ENCODE measurements at places on chromosomes 1 and 21.

DNA sequence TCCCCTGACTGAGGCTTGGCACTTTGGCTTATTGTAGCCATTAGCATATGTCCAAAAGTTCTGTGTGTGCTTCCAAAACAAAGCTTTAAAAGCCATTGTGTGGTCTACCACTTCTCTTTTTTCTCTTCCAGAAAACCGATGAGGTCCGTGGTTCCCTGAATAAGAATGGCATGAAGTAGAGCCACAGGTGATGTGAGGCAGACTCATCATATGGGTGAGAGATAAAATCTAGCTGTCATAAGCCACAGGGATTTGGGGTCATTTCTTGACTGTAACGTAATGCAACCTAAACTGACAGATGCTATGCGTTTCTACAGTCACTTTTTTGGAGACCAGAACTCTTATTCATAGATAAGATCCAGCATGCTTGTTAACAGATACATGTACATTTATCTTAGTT is 7.0 kb upstream of the GREM2 start:
- no peak for DNase-seq

GRCh38 chr1:45148209-45148825 is 58.1 kb downstream of the ZSWIM5 start:
- DNase-seq, result no peak

DNA sequence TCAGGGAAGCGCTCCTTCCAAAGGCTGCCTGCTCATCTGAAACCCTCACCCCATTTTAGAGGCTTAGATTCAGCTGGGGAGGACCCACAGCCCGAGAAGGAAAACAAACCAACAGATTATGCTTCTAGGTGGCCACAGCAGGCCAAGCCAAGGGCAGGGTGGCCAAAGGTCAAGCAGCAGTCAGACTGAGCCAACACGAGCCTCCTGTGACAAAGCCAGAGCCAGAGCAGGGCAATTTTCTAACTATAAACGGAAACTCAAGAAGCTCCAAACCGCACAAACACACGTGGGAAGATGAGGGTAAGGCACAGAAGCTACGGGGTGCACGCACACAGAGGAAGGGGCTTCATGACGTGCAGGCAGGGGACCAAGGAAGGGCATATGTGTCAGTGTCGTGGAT is 64.1 kb downstream of the PLEKHA6 start:
- DNase-seq, result no peak

DNA sequence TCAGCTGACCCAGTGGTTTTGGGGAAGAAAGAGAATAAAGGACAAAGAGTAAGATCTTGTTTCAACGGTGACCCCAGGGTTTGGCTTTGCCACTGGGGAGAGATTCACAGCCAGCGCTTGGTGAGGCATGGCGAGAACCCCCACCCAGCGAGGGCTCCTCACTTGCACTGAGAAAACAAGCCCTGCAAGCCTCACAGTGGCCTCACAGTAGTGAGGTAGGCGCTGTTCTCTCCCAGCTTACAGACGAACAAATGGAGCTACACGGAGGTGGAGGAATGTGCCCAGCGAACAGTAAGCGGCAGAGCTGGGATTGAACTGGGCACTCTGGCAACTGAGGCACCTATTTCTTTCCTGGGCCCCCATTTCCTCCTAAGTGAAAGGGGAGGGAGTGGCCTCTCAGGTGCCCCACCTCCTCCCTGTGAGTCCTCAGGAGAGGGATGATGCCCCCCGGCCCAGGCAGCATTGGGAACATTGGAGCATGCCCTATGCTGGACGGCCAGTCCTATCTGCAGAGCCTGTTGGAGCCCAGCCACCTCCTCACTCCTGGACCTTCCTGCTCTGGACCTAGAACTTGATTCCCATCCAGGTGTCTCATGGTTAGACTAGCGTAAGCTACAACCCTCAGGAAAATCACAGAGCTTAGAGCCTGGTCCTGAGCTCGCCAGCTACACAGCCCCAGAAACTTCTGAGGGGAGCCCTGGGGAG is 73.4 kb upstream of the EDN2 start:
- no peak for DNase-seq

GRCh38 chr1:30907481-30908315 is 860 bp downstream of the SDC3 start:
- DNase-seq, result no peak

DNA sequence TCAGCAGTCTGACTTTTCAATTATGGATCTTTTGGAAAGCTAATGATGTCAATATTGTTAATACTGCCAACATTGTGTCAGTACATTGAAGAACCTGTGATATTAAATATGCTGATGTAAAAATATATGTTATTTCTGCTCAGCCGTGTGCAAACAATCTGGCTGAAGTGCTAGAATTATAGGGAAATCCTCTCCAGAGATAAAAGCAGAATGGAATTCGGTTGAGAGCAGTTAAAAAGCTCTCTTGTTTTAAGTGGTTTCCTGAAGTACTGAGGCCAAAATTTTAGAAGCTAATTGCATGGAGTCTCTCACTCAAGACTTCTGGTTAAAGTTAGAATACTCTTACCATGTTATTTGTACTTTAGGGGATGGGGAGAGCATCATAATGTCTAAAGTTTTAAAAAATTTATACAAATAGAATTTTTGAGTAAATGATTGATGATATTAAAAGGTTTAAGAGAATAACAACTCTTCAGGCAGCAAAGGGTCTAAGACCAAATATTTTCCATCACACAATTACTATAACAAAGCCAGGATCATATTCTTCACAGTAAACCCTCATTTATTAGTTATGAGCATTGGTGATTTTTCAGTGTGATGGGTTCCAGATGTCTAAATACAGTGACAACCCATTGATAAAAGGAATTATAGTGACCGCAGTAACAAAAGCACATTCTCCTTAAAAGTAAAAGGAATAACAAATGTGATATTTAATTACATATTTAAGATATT is 834.2 kb upstream of the CXADR start:
- DNase-seq, result no peak

DNA sequence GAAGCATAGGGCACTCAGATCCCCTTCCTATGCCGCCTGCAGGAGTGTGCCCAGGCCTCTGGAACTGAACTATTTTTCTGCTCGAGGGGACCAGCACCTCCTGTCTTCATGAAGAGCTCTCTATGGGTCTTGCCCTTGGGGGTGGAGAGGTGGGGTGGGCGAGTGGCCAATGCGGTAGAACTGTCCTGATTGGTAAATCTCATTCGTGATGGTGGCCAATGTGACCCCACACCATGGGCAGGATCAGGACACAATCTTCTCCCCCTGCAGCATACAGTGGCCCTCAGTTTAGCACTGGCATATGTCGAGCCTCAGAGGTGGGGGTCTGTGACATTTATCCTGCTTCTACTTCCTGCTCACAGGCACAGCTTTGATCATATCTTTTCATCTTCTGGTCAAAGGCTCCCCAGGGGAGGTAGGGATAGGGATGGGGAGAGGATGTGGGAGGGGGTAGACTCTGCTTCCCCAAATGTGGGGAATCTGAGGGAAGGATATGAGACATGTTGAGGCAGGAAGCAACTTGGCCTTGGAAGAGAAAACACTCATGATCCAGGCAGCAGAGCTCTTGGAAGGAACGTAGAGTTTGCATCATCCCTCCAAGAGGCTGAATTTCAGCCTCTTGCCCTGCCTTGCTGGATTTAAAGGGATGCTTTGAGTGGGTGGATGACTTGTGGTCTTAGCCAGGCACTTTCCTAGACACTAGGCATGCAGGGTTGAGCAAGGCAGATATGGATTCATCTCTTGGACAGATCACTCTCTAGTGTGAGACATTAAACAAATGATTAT is 81.8 kb downstream of the LAMC2 start:
- no peak for DNase-seq

GRCh38 chr1:77348549-77348948 is 66.7 kb downstream of the AK5 start:
- DNase-seq, result no peak

- DNase-seq, result no peak
Observed at GRCh38 chr1:203537806-203538464, 44.0 kb downstream of the OPTC start.

DNA sequence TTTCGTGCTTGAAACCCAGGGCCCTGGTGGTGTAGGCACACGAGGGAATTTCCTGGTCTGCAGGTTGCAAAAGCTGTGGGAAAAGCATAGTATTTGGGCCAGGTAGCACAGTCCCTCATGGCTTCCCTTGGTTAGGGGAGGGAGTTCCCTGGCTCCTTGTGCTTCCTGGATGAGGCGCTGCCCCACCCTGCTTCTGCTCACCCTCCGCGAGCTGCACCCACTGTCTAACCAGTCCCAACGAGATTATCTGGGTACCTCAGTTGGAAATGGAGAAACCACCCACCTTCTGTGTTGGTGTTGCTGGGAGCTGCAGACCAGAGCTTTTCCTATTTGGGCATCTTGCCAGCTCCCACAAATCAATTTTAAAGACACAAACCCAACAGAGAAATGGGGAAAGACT is 183.0 kb downstream of the PHTF1 start:
- no peak for DNase-seq

Measured in dorsolateral prefrontal cortex (tissue), 122 donors.